ENCODE measurements at places on chromosomes 11 and 22.

DNA sequence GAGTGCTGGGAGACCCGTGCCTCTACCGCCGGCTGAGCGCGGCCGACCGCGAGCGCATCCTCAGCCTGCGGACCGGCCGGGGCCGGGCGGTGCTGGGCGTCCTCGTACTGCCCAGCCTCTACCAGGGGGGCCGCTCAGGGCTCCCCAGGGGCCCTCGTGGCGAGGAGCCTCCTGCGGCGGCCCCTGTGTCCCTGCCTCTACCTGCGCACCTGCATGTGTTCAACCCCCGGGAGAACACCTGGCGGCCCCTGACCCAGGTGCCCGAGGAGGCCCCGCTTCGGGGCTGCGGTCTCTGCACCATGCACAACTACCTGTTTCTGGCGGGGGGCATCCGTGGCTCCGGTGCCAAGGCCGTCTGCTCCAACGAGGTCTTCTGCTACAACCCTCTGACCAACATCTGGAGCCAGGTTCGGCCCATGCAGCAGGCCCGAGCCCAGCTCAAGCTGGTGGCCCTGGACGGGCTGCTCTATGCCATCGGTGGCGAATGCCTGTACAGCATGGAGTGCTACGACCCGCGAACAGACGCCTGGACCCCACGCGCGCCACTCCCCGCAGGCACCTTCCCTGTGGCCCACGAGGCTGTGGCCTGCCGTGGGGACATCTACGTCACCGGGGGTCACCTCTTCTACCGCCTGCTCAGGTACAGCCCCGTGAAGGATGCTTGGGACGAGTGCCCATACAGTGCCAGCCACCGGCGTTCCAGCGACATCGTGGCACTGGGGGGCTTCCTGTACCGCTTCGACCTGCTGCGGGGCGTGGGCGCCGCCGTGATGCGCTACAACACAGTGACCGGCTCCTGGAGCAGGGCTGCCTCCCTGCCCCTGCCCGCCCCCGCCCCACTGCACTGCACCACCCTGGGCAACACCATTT, 3.5 kb downstream of the KLHDC7B start:
- no peak for DNase-seq

DNA sequence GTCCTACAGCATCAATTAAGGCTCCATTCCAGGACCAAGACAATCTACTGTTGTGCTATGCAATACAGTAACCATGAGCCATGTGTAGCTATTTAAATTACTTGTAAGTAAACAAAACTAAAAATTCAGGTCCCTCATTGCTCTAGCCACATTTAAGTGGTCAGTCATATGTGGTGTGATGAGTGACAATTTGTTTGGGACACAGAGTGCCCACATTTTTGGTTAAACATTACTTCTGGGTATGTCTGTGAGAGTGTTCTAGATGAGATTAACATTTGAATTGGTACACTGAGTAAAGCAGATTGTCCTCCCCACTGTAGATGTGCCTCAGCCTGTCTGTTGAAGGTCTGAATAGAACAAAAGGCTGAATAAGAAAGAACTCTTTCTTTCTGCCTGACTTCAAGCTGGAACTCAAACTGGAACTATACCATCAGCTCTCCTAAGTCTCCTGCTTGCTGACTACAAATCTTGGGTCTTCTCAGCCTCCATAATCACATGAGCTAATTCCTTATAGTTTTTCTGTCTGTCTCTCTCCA, 15.8 kb downstream of the KBTBD3 start:
- DNase-seq, result no peak

- no peak for DNase-seq
Measured at GRCh38 chr11:69878144-69878883, 59.1 kb upstream of the FGF3 start.

DNA sequence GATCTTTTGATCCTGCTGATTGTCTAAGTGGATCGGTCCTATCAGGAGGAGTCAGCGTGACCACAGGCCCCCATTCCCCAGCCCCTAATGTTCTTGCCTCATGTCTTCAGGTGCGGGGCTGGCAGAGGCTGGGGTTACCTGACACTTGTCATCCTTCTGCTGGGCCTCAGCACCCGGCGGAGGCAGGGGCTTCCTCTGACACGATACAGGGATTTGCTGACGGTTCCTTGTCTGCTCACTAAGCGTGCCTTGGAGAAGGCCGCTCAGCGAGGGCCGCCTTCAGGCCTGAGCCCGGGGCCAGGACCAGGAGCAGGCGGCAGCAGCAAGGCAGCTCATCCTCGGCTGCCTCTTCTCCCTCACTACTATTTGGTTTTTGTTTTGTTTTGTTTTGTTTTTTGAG, 45.7 kb upstream of the KCNQ1OT1 start:
- DNase-seq, result no peak

- DNase-seq, result no peak
Measured at GRCh38 chr22:39645532-39645931, 75.0 kb downstream of the CACNA1I start.

- peak; percentile 79 for DNase-seq
Measured at GRCh38 chr11:62012451-62012831, 45.0 kb upstream of the FTH1 start.

DNA sequence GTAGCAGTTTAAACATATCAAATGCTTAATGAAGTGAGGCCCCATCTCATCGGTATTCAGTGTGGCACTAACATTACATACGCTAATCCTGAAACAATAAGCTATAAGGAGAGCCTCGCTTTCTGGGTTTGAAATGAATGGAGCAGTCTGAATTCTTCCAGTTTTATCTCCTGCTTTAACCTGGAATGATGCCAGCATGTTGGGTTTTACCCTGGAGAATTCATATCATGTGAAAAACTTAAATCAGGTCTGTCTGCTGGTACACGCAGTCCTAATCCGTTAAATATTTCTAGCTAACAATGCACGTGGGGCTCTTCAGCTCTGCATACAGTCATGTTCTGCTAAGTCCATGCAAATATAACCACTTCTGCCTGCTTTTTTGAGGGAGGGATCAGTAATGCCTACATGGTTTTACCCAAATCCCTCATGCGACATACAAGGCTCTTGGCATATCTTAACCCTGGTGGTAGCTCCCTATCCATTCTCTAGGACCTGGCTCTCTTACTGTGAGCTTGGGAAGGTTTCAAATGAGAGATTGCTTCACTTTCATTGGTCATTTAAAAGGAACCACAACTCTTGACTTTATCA, 92.7 kb downstream of the COMMD9 start:
- no peak for DNase-seq

DNA sequence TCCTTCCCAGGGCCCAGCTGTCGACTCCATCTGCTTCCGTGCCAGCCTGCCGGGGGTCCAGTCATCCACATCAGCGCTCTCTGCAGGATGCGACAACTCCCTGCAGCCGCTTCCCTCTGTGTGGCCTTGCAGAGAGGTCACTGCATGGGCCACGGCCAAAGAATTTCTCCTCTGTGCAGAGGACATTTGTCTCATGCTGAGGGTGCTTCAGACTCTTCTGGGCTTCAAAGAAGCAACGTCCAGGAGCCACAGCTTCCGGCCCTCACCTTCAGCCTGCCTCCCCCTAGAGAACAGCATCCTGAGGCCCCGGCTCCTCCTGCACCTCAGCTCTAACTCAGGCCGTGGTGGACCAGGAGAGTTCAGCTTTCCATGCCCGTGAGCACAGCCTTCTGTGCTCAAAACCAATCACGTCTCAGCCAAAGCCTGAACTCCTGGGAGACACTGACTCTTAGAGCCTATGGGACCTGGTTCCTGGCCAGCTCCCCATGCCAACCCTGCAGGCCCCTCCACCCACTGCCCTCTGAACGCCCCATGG, 258.9 kb downstream of the BRD1 start:
- DNase-seq, result no peak

- DNase-seq, result no peak
Measured at GRCh38 chr11:22681281-22681812, 14.9 kb downstream of the GAS2 start.

GRCh38 chr11:104588970-104589369, 309.3 kb downstream of the CASP12 start:
- no peak for DNase-seq

DNA sequence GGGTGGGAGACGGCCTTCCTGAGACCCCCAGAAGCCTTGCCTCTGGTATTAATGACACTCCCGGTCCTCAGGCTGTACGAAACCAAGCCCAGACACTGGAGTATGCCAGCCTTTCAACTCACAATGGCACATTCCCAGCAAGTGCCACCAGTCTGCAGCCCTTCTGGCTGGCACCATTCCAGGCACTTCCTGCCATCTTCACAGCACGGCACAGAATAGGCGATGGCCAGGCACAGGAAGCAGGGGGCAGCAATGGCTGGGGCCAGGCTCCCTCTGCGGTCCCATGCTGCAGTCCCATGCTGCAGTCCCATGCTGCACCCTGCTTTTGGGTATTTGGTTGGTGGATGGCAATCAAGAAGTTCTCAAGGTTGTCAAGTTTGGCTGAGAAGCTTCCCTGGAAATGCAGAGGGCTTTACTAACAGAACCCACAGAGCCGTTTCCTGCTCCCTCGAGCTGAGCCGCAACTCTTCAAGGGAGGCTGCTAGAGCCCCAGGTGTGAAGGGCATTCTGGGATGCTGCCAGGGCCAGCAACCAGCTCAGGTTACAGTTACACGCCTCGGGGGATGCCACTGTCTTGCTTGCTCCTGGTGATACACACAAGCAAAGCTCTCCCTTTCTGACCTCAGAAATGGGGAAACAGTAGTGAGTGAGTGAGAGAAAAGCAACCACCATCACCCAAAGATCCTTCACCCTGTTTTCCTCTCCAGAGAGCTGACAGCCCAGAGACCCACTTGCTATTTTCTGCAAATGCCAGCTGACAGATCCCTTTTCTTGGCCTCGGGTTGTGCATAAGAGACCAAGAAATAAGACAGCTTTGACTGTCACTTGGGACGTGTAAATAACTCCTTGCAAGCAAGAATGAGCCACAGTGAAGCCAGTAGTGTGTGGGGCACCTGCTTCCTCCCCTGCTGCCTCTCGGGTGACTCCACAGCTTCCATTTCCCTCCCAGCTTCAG, 23.9 kb downstream of the LRFN4 start:
- peak; percentile 93 for DNase-seq

DNA sequence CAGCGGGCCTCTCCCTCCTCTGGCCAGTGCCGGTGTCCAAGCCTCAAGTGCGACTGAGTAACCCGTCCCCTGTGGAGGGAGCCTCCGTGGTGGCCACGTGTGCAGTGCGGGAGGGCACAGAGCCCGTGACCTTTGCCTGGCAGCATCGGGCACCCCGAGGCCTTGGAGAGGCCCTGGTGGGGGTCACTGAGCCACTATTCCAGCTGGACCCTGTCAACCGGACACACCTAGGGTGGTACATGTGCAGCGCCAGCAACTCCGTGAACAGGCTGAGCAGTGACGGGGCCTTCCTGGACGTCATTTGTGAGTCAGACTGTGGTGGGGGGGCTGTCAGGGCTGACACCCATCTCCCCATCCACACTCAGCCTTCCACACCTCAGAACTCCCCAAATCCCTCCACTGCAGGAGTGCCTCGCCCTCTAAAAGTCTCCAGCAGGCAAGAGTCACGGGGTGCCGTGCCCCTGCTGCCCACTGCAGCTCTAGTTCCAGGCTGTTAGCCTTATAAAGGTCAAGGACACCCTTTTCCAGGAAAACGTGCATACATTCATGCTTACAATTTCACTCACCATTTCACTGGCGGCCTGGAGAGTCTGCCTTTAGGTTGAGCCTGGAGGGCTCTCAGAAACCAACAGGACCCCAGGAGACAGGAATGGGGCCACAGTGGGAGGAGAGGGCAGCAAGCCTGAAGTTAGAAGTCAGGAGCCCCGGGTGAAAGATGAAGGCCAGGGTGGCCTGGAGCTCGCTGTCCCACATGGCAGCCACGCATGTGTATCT, 2.6 kb downstream of the VSIG10L2 start:
- DNase-seq, result no peak

GRCh38 chr11:127737499-127737898, 736.9 kb upstream of the KIRREL3 start:
- no peak for DNase-seq

GRCh38 chr11:89436071-89436470, 55.1 kb downstream of the NOX4 start:
- peak; percentile 6 for DNase-seq

- peak; percentile 81 for DNase-seq
Measured at GRCh38 chr11:35796562-35796961, 134.0 kb downstream of the TRIM44 start.

DNA sequence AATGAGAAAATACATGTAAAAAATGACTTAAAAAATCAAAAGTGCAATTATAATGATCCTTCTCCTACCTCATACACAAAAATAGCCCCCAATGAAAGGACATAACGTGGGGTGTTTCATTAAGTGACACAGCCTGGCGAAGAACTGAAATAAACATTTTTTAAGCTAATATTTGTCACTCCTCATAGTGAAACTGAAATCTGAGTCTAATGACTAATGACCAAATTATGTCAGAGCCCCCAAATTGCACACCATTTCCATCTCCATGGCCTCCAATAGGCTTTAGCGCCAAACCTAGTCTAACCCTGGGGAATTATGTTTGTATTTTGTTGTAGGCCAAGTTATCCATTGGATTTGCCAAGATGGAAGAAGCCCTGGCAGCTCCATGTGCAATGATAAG, 119.1 kb downstream of the WT1 start:
- DNase-seq, result no peak
